ENCODE measurements at places on chromosomes 4 and X.
A peak's percentile ranks its signal among the peaks of the same experiment; 100 is the strongest.

- no peak for DNase-seq
These were observed 30.7 kb upstream of the SPANXN4 start for GRCh38 chrX:142994988-142995387.

GRCh38 chr4:5387457-5387856, 320.9 kb downstream of the EVC2 start:
- DNase-seq: no peak

DNA sequence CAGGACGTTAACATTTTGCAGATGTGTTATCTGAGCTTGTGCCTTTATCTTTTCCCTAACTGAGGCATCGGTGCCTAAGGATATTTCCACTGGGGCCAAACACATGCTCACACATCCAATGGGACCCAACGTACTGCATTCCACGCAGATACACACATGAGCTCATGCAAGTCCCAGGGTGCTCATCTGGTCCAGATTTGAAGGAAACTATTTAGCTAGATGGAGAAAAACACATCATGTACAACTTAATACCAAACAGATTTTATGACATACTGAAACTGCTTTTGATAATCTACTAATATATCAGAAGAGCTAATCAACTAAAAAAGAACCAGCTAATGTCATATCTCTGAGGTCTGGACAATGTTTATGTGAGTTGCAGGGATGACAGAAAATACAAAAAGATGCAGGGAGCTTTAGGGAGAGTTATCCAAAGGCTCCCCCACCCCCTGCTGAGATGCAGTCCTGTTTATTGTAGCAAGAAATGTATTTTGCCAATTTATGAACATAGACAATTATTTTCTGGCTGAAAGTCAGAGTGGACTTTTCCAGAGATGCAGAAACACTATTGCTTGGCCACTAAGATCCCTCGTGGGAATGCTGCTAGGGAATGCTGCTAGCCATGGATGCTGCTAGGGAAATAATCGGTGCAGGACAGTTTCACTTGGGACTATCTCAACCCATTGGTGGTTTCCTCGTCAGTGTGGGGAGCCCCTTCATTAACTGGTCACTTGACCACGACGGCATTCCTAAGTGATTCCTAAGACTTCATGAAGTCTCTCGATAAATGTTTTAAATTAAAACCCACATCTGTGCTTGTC, 172.8 kb downstream of the SMIM20 start:
- DNase-seq: no peak

DNA sequence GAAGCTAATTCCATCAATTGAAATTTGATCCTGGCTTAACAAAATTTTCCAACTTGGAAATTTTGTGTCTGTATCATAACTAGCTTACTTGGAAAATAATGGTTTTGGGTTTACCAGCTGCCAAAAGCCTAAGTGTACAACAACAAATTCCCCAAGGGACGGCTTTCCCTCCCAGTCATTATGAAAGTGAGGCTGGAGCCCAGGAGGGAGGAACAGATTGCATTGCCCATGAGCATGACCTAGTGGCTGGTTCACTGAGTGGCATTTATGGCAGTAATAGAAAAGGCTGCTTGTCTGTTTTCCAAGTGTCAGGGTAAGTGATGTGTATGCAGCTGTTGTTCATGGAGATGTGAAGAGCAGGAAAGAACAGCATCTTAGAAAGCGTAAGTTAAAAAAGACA, 70.8 kb upstream of the HHIP start:
- DNase-seq: peak; percentile 75

GRCh38 chr4:87445964-87446363, 23.6 kb downstream of the NUDT9 start:
- peak; percentile 16 for DNase-seq

- no peak for DNase-seq
These were observed 55.9 kb downstream of the MID1 start for GRCh38 chrX:10564484-10564883.

- peak; percentile 57 for DNase-seq
These were observed 10.7 kb upstream of the DLG3 start for GRCh38 chrX:70433848-70434351.

DNA sequence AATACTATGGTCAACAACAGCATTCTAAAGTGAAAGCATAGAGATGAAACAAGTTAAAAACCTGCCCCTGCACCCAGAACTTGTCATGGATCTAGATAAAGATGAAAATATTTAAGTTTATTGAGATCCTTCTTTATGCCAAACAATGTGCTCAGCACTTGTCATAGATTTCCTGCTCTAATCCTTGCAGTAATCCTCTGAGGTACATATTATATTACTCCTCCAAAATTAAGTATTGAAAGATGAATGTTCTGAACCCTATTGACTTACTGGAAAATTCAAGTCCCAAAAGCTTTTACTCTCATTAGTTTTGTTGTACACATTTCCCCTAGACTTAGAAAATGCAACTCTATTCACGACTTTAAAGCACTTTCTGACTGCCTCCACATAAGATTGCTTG, 35.6 kb downstream of the CAMK2D start:
- no peak for DNase-seq

DNA sequence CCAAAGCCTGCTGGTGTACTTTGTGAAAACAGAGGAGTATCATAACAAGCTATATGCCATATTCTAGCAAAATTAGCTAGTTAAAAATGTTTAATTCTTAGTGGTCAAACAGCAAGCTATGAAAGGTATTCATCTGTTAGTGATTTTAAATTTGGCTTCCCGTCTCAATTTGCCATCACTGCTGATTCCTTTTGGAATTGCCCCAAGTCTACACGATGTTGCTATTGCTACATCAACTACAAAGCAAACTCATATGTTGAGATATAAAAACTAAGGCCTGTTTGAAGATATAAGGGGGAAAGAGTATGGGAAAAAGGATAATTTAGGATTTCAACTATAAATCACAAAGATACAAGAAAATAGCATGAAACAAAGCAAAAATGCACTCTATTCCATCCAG, 146.1 kb downstream of the COL25A1 start:
- no peak for DNase-seq

GRCh38 chrX:47749185-47749967, 87.3 kb upstream of the ZNF81 start:
- DNase-seq: no peak

DNA sequence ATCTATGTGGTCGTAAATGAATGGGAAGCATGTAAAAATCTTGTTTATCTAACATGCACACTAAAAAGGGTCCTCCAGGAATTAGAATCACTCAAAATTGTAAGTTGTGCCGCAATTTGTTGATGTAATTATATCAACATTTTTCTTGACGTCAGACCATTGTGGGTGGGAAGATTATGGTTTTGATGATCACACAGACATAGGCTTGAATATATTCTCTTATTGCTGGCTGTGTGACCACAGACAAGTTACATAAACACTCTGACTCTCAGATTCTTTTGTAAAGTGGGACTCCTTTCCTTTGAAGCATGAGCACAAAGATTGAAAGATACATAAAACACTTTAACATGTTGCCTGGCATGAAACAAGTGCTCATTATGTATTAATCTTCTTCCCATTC, 51.5 kb downstream of the IL1RAPL1 start:
- no peak for DNase-seq

DNA sequence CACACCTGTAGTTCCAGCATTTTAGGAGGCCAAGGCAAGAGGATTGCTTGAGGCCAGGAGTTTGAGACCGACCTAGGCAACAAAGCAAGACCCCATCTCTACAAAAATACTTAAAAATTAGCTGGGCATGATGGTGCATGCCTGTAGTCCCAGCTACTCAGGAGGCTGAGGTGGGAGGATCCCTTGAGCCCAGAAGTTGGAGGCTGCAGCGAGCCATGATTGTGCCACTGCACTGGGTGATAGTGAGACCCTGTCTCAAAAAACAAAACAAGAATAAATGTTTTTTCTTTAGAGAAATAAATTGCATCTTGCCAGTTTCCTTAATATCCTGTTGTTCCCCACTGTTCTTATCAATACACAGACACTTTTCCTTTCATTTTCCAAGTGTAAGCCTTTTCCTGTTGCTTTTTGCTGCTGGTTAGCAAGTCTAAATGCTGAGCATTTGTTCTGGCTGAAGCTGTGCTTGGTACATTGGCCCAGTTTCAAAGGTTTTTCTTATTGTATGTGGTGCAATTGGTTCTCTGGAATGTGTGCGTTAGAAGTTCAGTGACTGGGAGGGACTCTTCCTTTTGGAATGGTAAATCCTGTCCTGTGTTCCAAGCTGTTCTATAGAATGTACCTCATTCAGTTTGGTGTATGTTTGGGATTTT, 98.2 kb downstream of the AFF1 start:
- DNase-seq: peak; percentile 47

GRCh38 chr4:15756361-15756861, 21.7 kb upstream of the CD38 start:
- no peak for DNase-seq

DNA sequence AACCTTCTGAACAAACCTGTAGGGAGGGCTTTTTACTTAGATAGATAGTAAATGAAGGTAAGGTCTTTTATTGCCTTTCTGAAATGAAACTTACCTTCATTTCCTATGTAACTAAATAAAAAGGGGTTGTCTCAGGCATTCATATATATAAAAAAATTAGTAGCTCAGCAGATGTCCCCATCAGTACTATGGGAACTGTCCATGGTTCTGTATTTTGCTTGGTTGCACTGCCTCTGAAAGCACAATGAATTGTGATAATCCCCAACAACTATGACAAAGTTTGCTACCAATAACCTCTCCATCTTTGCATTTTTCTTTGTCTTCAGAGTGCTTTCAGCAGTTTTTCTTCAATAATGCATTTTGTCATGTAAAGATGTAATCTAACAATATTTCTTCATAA, 222.4 kb downstream of the SLIT2 start:
- no peak for DNase-seq

DNA sequence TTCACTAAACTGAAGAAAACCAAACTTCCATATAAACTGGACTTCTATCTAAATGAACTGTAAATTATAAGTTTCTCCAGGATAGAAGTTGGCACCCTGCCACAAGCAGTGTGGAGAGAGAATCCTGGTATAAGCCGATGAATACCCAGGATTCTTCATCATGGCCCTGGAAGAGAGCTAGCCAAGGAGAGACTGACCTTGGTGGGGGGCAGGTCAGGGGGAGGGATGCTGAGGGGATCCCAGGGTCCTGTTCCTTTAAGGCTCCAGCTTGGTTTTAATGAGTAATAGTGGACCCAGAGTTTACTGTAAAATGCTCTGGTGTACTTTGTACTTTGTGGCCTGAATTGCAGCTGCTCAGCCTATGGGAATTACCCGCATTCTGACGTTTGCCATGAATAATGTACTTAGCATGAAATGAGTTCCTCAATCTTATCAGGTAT, 16.9 kb downstream of the RASSF6 start:
- DNase-seq: no peak

GRCh38 chr4:12545812-12546211, 938.3 kb downstream of the RAB28 start:
- DNase-seq: no peak

GRCh38 chr4:8600266-8600665, 7.7 kb downstream of the CPZ start:
- DNase-seq: no peak

DNA sequence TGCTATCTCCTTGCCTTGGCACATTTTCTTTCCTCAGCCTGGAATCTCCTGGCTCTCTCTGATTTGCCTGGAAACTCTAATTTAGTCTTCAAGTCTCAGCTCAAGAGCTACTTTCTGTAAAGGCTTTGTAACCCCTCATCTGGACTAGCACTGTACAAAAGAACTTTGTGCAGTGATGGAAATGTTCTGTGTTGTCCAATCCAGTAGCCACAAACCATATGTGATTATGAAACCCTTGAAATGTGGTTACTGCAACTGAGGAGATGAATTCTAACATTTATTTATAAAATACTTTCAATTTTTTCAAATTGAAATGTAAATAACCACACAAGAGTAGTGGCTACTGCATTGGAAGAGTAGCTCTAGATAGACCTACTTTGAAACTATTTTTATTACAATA, 66.6 kb upstream of the HS3ST1 start:
- no peak for DNase-seq

GRCh38 chr4:113945906-113946305, 33.5 kb downstream of the ARSJ start:
- DNase-seq: no peak

- DNase-seq: peak; percentile 32
These were observed 16.3 kb downstream of the KLF8 start for GRCh38 chrX:56248492-56248891.

DNA sequence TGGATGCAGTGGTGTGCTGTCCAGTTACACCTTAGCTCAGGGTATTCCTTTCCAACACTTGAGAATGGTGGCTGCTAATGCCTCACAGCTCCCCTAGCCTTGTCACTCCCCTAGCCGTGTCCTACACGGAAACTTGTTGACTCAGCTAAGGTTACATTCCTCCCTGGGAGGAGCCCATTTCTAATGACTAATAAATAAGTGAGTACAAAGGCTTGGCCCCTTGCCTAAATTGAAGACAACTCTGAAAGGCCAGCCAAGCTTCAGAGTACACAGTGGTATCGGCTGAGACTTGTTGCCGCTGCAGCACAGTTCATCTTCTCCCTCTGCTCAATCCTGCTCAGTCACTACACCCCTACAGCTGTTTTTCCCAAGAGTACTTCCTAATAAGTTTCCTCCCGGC, 21.2 kb upstream of the SLC25A31 start:
- no peak for DNase-seq

DNA sequence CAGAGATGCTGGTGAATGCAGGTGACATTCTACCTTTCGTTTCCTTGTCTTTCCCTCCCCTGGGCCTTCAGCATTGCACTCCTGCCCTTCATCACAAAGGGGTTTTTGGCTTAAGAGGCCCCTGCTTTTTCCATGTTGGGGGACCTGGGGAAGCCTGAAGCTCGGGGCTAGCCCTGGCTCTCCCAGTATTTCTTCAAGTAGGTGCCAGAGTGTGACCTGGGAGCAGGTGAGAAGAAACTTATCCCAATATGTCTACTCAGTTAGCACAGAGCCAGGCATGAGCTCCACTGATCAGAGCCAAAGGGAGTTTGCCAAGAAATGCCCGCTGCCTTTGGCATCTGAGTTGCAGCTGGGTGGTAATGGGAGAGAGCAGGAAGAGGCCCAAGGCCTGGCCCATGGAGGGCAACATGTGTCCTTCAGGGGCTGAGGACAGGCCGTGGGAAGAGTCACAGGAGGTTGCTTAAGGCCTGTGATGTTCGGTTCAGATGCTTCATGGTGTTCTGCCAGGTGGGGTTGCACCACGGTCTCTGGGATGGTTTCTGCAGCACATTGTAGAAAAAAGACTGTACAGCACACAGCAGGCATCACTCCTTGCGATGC, 7.6 kb downstream of the PRRG3 start:
- DNase-seq: no peak

DNA sequence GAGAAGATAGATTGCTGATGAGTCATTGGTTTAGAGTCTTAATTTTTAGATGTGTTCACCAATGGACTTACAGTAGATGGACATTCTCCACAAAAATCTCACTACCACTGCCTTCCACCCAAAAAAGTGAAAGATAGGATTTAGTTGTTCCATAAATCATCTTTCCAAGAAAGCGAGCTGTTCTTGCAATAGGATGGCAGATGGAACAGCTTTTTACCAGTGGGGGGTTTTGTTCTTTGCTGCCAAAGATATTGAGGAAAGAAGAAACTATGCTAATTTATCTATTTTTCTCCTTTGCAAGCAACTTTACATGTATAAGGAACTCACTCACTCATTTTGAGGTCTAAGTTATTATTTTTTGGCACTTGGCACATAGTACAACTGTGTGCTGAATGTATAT, 109.5 kb downstream of the ADGRL3 start:
- DNase-seq: no peak

Data from globus pallidus (tissue), 1 donor.